Foreskin keratinocyte (primary cell): ENCODE measurements at places on chromosomes 2 and 18. TPM values are rescaled to one million over a fixed set of nuclear protein-coding genes. Genes with fewer than 3 reads are reported as not detected.

PLEK gene
- total RNA-seq: not detected in 2 replicates

SNED1 gene
- total RNA-seq: not detected in 2 replicates

RAD51AP2 gene
- total RNA-seq: 0.04 and 0.10 TPM in 2 replicates

KIAA2012 gene
- not detected in 2 replicates for total RNA-seq

EFHD1 gene
- total RNA-seq: not detected in 2 replicates

GNLY gene
- not detected in 2 replicates for total RNA-seq

GPBAR1 gene
- total RNA-seq: 0.14 and 0.18 TPM in 2 replicates

GKN1 gene
- total RNA-seq: 0.41 TPM in 1 of 2 replicates, not detected in the other

IL18RAP gene
- total RNA-seq: not detected in 2 replicates

GRCh38 chr2:54490863-54491262, 34.7 kb downstream of the SPTBN1 start:
- no peak for DNase-seq

GRCh38 chr2:39107724-39108273, 13.1 kb downstream of the SOS1 start:
- no peak for DNase-seq

DNA sequence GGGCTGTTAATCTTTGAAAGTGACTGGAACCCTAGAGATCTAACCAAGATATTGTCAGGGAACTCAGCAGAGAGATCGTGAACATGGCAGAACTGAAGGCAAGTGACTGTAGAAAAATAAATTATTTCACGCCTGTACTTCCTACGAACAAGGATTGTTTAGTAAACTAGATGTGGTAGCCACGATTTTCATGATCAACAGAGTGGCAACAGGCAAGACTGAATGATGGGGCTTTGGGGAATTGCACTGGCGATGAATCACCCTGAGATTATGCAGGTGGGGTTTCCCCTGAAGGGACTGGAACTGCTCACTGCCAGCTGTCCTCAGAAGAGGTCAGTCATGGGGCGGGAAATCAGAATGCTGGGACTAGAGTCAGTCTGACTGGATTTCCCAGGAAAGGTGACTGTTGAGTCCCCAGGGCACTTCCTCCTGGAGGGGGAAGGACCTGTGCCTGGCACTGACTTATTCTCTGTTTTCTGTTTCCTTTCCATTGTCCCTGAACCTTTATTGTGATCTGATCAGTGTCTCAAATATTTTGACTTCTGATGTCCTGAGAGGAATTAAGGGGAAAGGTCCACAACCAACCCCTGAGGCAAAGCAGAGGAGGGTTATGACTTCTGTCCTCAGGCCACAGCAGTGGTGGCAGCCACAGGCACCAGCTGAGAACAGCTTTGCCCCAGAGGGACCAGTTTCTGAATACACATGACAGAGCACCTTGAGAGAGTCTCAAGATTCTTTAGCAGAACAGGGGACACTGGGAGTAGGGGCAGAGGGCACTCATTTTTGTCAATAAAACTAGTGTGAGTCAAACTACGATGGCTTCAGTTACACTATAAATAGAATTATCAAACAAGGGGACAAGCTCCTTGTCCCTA, 70.0 kb downstream of the NAB1 start:
- DNase-seq: peak; percentile 93

GRCh38 chr2:237452861-237453260, 34.2 kb upstream of the MLPH start:
- DNase-seq: no peak

DNA sequence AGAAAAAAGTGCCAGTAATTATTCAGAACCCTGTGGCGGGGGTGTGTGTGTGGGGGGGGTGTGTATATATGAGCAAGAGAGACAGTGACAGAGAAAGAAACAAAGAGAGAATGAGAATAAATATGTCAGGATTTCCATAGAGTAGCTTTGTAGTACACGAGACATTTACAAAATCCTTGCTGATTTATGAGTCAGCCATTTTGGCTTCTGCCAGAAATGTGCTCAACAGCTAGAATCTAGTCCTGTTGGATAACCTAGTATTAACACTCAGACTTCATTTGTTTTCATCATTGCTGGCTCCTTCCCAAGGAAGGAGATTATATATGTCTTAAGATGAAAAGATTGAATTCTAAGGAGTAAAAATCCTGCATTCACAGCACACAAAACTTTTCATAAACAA, 140.5 kb upstream of the HNRNPA3 start:
- DNase-seq: peak; percentile 15

GRCh38 chr2:215447056-215447455, 11.2 kb upstream of the FN1 start:
- DNase-seq: peak; percentile 43

DNA sequence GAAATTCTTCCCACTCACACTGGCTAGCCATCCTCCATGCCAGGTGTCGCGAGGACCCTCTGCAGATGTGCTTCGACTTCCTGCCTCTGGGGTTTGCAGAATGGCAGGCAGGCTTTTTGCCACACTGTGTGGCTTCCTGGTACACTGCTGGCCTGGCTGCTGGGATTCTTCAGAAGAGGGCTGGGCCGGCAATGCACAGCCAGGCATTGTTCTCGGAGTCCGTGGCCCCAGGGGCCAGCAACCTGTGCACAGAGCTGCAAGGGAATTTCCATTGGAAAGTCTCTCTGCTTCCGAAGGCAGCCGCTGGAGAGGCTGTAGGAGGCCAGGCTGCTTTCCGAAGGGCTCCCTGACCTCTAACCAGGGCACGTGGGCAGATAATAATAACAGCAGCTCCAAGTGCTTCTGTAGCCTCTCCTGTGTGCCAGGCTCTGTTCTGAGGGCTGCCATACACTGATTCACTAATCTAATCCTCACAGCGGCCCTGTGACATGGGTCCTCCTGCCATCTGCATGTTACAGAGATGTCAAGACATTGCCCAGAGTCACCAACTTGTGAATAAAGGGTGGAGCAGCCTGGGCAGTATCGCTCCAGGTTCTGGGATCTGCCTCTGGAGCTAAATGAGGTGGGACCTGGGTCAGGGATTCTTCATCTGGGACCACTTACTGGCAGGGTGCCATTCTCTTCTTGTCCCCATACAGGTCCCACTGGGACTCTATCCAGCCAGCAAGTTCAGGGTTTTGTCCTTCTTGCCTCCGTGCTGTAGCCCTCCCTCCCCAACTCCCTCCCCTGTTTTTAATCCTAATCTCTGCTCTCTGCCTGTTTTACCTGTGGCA, 5.0 kb downstream of the LDLRAD4 start:
- DNase-seq: no peak

- no peak for DNase-seq
These were observed 675 bp upstream of the MLPH start for GRCh38 chr2:237486334-237486818.

GRCh38 chr2:33304032-33304864, 172.2 kb upstream of the RASGRP3 start:
- DNase-seq: no peak

- DNase-seq: no peak
These were observed 237.6 kb upstream of the TRIB2 start for GRCh38 chr2:12479065-12479601.

DNA sequence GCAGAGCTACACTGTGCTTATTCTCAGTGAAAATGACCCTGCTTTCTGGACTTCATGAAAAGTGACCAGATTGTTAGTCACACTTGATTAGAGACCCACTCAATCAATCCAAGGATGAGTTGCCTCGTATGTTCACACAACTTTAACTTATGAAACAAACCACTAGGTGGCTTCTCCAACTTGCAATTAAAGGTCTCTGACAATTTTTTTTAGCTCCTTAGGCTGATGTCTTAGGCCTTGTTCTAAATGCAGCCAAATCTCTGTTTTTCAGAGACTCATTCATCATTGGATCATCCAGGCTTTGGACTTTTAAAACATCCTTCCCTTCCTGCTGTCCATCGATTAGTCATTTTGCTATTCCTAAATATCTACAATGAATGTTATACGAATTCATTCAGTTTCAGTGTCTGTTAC, 63.4 kb downstream of the MREG start:
- peak; percentile 55 for DNase-seq

- no peak for DNase-seq
These were observed 4.9 kb downstream of the CYP26B1 start for GRCh38 chr2:72142570-72143440.

GRCh38 chr2:58702302-58702885, 461.3 kb upstream of the FANCL start:
- DNase-seq: peak; percentile 46

- peak; percentile 51 for DNase-seq
These were observed 26.5 kb upstream of the TWIST2 start for GRCh38 chr2:238821391-238821790.

DNA sequence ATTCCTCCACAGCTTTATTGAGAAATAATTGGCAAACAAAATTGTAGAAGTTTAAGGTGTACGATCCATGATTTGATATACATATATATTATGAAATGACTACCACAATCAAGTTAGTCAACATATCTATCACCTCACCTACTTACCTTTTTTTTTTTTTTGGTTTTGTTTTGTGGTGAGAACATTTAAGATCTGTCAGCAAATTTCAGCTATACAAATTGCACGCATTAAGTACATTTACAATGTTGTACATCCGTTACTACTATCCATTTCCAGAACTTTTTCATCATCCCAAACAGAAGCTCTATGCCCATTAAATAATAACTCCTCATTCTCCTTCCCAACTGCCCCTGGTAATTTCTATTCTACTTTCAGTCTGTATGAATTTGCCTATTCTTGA, 37.4 kb upstream of the ADCYAP1 start:
- DNase-seq: no peak

DNA sequence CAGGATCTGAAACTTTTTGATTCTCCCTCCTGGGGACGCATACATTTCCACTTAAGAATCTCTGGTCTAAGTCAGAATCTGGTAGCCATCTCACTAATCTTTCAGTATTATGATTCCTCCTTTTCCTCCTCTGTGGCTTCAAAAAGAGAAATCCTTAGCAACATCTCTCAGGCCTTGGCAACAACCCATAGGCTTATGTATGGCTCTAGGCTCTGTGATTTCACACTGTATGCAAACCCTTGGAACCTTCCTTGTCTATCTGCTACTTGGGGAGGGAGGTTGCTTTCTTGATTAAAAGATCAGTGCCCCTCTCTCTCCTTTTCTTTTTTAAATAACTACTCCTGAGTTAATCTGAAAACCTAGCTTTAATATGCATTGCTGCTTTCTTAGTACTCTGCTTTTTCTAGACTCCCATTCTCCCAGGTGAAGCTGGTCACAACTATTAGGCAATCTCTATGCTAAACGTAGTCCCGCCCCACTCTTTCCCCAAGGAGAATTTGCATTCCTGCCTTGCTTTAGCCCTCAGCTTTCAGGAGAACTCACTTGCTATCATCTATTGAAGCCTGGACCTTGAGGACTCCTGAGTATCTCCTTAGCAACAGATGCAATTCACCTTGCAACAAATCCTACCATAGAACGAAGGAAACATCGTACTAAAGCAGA, 72.2 kb upstream of the L3MBTL4 start:
- no peak for DNase-seq

- DNase-seq: no peak
These were observed 180.4 kb upstream of the ZFP36L2 start for GRCh38 chr2:43406651-43407279.

- DNase-seq: no peak
These were observed 25.6 kb upstream of the GCFC2 start for GRCh38 chr2:75736276-75736675.
